ENCODE measurements at places on chromosomes 2 and 18.
A peak's percentile ranks its signal among the peaks of the same experiment; 100 is the strongest.

GRCh38 chr18:36829362-36830157 is 633 bp downstream of the KIAA1328 start:
- DNase-seq, result no peak

- DNase-seq, result no peak
These were observed 106.4 kb upstream of the CCDC85A start for GRCh38 chr2:56077359-56077915.

GRCh38 chr18:25422230-25422629 is 70.3 kb upstream of the ZNF521 start:
- no peak for DNase-seq

DNA sequence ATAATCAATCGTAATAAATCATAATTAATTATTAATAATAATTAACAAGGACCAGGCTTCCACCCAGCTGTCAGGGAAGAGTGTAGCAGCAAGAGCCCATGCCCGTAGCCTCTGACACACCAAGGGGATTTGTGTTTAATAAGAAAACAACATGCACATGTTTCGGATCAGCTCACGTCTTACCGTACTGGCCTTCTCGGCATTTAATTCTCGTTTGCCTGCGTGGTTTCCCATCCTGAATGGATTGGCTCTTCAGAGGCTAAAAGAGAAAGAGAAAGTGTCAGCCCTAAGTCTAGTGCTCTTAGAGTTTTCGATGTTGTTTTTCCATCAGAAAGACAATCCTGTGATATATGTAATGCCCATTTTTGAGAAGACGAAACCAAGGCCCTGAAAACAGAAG is 27.6 kb downstream of the MBP start:
- no peak for DNase-seq

DNA sequence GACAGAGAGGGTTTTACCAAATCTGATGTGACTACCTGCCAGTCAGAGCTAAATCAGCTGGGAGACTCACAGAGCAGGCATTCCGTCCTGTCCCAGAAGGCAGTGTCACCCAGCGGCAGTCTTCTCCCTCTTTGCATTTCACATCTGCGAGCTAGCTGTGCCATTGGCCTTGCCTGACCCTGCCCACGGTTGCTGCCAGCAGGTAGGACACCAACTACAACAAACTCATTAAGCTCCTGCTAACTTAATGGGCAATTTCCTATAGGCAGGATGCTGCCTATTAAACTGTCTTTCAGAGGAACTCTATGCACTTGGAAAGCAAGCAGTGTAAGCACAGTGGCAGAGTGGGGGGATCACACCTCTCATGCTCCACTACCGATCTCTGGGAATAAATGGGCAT is 116.4 kb upstream of the CAPN13 start:
- DNase-seq, result no peak

- DNase-seq, result no peak
These were observed 103.2 kb downstream of the TCF4 start for GRCh38 chr18:55484773-55485172.

- no peak for DNase-seq
These were observed 234.0 kb downstream of the KLHL29 start for GRCh38 chr2:23618794-23619530.

- no peak for DNase-seq
These were observed 11.1 kb downstream of the TTL start for GRCh38 chr2:112493048-112493447.

- no peak for DNase-seq
These were observed 828.0 kb downstream of the SLC4A3 start for GRCh38 chr2:220455351-220455990.

- no peak for DNase-seq
These were observed 371.3 kb upstream of the TNP1 start for GRCh38 chr2:217231212-217231611.

- DNase-seq, result no peak
These were observed 2.1 kb downstream of the CERS6 start for GRCh38 chr2:168458139-168458538.

- DNase-seq, result peak; percentile 23
These were observed 266.5 kb downstream of the PTGR3 start for GRCh38 chr18:74942319-74942910.

DNA sequence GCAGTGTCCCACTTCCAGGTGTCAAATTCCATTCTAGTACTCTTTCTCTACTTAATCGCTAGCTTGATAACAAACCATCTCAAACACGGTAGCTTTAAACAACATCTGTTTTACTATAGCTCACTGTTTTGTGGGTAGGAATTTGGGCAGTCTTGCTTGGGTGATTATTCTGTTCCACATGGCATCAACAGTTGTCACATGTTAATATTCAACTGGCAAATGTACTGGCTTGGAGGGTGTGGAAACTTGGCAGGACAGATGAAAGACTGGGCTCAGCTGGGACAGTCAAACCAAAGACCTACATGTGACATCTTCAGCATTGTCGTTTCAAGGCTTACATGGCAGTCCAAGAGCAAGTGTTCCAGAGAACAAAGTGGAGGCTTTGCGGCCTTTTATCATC is 241.8 kb downstream of the PTH2R start:
- DNase-seq, result no peak

- no peak for DNase-seq
These were observed 65.4 kb upstream of the TUBA3E start for GRCh38 chr2:130263606-130264005.

DNA sequence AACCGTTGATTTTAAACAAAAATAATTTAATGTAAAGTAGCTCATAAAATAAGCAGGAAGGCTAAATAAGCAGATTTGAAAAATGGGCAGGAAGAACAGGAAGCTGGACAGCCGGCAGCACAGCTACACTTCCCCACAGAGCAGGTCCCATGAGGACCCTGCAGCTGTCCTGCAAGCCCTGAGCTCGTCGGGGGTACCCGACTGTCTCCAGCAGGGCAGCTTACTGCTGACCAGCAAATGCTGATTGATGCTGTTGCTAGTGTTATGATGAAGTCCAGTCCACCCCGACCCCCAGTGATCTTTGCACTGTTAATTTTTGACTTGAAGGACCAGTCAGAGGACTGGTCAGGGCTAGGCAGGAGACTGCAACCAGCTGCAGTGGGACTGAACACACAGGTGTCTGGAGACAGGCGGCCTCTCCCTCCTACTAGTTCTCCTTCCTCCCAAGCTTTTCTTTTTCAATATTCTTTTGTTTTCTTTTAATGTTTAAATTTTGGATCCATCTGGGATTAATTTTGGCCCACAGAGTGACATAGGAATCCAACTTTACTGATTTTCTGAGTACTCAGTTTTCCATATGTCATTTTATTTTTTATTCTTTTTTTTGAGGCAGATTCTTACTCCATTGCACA is 27.7 kb downstream of the POLE4 start:
- DNase-seq, result no peak

DNA sequence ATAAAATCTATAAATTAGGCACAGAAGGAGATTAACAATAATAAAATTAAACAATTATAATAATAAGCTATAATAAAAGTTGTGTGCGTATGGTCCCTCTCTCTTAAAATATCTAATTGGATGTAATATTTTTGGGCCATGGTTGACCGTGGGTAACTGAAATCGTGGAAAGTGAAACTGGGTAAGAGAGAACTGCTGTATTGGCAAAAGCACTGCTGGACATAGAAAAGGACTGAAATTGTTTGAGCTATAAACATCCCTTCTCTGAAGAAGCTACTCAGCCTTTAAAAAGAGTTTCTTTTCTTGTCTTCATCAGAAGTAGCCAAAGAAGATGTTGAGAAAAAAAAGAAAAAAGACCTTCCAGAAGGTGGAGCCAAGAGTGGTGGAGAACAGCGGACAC is 379.4 kb downstream of the ZNF521 start:
- no peak for DNase-seq

- DNase-seq, result no peak
These were observed 119.6 kb downstream of the LCLAT1 start for GRCh38 chr2:30566631-30567030.

DNA sequence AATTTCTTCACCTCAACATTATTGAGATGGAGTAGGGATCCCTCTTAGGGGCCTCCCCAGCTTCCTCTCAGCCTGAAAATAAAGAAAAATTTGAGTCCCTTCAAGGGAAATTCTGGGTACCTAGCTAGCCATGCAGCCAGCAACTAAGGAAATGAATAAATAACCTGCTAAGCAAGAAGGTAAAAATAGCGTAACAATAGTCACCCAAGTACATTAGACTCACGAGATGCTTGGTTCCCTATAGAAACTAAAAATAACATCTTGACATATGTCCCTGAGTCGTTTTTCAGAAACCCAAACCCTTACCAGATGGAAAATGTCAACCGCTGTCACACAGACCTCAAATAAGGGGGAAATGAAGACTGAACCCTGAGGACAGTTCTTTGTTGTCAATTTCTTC is 51.9 kb downstream of the CACNB4 start:
- peak; percentile 50 for DNase-seq

GRCh38 chr2:174013315-174013751 is 48.2 kb upstream of the SP3 start:
- no peak for DNase-seq

DNA sequence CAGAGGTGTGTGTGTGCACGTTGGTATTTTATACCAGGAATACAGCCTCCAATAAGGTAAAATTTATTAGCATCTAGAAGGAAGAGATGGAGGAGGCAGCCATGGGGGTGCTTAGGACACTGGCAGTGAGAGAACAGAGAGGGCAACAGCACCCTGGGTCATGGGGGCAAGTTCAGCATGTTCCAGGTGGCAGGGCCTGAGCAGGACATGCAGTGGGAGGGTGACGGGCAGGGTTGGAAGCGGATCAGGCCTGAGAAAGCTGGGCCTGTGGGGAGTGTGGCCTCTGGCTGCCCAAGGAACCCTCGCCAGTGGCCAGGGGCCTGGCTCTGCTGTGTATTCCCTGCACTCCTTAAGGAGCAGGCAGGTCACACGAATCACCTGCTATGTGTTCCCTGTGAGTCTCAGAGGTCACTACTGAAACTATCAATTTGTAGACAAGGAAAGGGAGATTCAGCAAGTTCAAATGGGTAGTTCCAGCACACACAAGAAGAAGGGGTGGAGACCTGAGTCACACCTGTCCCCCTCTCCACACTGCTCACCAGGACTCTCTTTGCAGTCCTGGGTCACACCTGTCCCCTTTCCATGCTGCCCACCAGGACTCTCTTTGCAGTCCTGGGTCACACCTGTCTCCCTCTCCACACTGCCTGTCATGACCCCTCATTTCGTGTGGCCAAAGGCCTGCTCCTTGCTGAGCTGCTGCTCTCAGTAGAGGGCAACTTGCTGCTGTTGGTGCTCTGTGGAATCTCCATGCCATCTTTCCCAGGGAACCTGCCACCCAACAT is 463.9 kb upstream of the HS6ST1 start:
- DNase-seq, result no peak

Measured in GM13976 (cell line).